Adrenal gland (tissue), 19 donors: ENCODE measurements at places on chromosomes 1 and 21. TPM values are rescaled to one million over a fixed set of nuclear protein-coding genes. Genes with fewer than 3 reads are reported as not detected.

Gene RNU1-4
- polyA plus RNA-seq, result not detected

Gene KRTAP10-2
- not detected for polyA plus RNA-seq

Gene OR2T33
- polyA plus RNA-seq, result not detected

Gene STUM
- 0.24 TPM for polyA plus RNA-seq

Gene ANGPTL1
- polyA plus RNA-seq, result 8.3 TPM

Gene SH3BGR
- 34.3 TPM for polyA plus RNA-seq

Gene TMEM82
- polyA plus RNA-seq, result not detected

Gene OR2T35
- polyA plus RNA-seq, result not detected

Gene MFAP2
- 2.1 TPM for polyA plus RNA-seq

Gene NUF2
- 1.0 TPM for polyA plus RNA-seq

Gene LCE6A
- polyA plus RNA-seq, result not detected

Gene LCE1C
- polyA plus RNA-seq, result not detected

Gene OR14K1
- polyA plus RNA-seq, result not detected

Gene SPRR2D
- not detected for polyA plus RNA-seq

Gene TNFSF18
- polyA plus RNA-seq, result 0.07 TPM

Gene SLC5A3
- polyA plus RNA-seq, result 8.9 TPM

Gene LSS
- polyA plus RNA-seq, result 49.9 TPM

Gene HES3
- not detected for polyA plus RNA-seq

Gene LIPI
- not detected for polyA plus RNA-seq

Gene BATF3
- polyA plus RNA-seq, result 5.4 TPM

Gene SMPDL3B
- not detected for polyA plus RNA-seq

Gene CFAP141
- polyA plus RNA-seq, result not detected

Gene GSTM5
- 9.5 TPM for polyA plus RNA-seq

Gene WNT3A
- polyA plus RNA-seq, result not detected

Gene PKP1
- polyA plus RNA-seq, result 0.98 TPM

Gene PLEKHA6
- polyA plus RNA-seq, result 12.8 TPM

Gene CCDC185
- not detected for polyA plus RNA-seq

Gene C1orf185
- polyA plus RNA-seq, result not detected

Gene ABL2
- polyA plus RNA-seq, result 6.0 TPM

Gene FMOD
- 17.2 TPM for polyA plus RNA-seq

Gene MRPL37
- 24.9 TPM for polyA plus RNA-seq

Gene S100A2
- 3.8 TPM for polyA plus RNA-seq

Gene NR0B2
- 8.3 TPM for polyA plus RNA-seq

Gene MAST2
- 18.4 TPM for polyA plus RNA-seq
